ENCODE measurements at places on chromosomes 7 and 10.

GRCh38 chr10:921471-922414, 9.8 kb downstream of the LARP4B start:
- no peak for DNase-seq

- DNase-seq = no peak
Observed at GRCh38 chr7:15985587-15986384, 299.3 kb upstream of the MEOX2 start.

DNA sequence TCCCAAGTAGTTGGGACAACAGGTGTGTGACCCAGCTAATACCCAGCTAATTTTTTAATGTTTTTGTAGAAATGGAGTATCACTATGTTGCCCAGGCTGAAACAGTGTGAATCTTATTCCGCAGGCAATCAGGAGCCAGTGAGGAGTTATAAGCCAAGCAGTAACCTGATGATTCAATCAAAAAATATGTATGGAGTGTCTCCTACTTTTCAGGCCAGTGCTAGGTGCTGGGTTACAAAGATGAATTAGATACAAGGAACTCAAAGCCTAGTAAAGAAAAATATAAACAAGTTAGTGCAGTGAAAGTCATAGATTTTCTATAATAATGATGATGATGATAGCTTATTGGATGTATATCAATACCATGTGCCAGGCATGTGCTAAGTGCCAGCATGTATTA, 13.2 kb upstream of the IFRD1 start:
- no peak for DNase-seq

GRCh38 chr10:92031580-92031979, 108.0 kb downstream of the BTAF1 start:
- DNase-seq = no peak

DNA sequence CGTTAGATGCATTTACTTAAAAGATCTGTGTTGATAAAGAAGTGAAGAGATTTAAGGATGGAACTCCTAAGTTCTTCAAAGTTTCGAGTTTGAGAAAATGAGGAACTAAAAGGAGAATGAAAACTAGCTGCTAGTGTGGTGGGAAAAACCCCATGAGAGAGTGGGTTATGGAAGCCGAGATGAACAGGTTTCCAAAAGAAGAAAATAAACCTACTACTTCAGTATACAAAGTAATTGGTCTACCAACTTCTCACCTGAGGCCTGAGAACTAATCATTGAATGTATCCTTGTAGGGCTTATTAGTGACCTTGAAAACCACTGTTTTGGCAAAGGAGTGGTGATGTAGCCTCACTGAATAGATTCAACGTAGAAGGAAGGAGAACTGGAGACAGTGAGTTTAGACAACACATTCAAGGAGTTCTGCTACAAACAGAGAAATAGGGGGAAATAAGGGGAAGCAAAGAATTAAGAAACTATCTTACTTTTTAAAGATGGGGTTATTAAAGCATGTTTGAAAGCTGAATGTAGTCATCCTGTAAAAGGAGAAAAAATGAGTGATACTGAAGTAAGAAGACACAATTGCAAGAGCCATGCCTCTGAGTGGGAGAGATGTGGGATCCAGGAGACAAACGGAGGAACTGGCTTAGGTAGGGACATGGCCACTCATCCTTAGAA, 50.8 kb downstream of the CH25H start:
- DNase-seq = no peak

DNA sequence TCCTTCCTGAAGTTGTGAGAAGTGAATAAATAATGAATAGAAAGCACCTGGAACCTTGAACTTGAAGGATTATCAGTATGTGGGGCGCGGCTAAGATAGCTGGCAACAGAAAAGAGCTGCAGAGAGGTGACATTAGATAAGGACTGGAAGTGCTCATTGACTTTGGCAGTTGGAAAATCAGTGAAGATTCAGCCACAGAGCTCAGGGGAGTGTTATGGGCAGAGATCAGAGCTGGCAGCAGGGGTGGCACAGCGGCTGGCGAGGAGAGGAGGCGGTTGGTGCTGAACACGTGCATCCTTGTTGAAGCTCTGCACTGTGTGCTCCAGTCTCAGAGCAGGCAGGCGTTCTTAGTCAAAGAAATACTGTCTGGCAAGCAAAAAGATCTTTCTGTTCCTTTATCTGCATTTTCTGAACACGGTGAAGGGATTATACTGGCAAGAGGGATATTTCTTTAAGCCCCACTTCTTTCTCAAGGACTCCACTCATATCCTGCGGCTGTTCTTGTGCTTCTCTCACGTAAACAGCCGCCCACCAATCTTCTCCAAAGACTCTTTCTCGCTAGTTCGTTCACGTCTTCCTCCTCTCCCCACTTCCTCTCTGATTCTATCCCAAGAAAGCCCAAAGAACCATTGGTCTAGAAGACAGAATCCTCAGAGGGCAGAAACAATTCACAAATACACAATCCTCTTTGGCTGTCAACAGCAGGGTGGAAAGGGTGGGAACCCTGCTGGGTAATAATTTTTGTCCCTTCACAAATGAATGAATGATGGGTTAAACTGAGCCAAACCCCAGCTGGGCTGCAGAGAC, 38.6 kb upstream of the ADD3 start:
- no peak for DNase-seq

- no peak for DNase-seq
Observed at GRCh38 chr7:136998495-136998894, 130.0 kb downstream of the CHRM2 start.

GRCh38 chr10:30432622-30433305, 1.2 kb upstream of the MAP3K8 start:
- DNase-seq = no peak

GRCh38 chr7:106679153-106679931, 18.4 kb upstream of the CCDC71L start:
- peak; percentile 22 for DNase-seq

GRCh38 chr10:6583447-6583846, 3.4 kb upstream of the PRKCQ start:
- peak; percentile 53 for DNase-seq

DNA sequence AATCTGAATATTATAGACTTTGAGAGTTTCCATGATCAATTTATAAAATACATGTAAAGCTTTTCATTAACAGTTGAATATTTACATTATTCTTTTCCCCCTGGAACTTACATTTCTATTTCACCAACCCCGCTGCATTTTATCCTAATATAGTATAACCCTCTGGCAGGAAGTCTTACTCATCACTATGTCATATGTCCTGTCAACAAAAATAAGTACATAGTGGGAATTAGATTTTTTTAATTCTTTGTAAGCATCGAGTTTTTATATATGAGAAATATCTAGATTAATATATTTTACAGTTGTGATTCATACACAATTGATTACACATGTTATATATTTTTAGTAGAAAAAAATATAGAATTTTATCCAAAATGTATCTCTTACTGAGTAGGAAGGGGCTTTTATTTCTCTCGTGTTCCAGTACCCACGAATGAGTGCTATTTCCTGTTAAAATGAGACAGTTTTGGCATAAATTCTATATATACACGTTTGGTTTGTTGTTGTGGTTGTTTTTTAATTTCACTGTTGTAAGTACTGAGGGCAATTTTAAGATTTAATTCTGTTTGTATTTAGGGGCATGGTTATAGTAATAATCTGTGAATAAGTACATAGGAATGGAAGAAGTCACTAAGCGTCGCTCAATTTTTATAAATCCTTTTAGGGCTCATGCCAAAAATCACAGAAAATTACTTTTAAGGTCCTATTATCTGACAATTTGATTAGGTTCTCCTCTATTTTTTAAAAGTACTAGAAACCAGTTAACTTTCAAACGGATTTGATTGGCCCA, 87.1 kb downstream of the HECW1 start:
- no peak for DNase-seq

- DNase-seq = no peak
Observed at GRCh38 chr7:603152-603951, 83.7 kb upstream of the PDGFA start.
